ENCODE measurements at places on chromosomes 5 and 9. TPM values are rescaled to one million over a fixed set of nuclear protein-coding genes. Genes with fewer than 3 reads are reported as not detected.

The NRARP gene
- 163 TPM for total RNA-seq

The DNAJC21 gene
- 37.9 TPM for total RNA-seq

- no peak for DNase-seq
Observed at GRCh38 chr5:171954721-171955120, 51.7 kb downstream of the FBXW11 start.

DNA sequence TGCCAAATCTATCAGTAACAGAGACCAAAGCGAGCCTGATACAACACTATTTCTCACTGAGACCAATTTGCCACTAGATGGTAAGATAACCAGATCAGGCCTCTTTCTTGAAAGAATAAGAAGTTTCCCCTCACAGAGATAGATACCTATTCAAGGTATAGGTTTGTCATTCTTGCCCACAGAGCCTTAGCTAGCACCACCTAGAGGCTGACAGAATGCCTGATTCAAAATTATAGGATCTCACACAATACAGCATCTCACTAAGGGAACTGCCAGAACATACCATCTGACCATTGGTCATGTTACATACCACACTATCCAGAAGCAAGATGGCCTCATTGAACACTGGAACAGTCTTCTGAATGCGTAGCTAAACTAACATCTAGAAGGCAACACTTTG lies 166.6 kb upstream of the HCN1 start:
- no peak for DNase-seq

DNA sequence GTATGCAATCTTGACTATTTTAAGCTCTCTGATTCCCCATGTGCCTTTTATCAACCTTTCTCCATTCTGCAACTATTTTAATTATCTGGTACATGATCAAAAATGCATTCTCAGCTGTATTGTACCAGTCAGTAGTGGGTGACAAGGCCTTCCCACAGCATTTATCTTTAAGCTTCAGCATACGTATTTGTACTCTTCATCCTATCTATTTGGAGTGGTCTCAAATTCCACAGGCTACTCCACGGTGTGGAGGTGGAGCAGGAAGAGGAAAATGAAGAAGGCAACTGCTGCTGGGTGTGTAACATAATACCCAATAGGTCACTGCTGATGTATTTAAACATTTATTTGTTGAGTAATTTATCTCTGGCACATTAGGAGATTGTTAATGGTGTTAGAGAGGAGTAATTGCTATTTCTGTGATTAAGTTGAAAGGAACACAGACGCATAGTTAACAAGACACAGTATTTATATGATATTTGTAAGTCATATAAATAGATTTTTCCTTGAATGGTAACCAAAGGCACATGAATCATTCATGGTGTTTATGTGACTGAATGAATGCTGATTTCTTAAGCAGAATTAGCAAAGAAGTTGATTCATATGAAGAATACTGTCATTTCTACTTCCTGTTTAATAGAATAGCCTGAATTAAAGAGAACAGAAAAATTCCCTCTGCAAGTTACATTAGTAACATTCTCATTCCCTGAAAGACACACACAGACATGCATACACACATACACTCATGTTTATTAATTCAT lies 153.8 kb upstream of the NR3C1 start:
- no peak for DNase-seq

DNA sequence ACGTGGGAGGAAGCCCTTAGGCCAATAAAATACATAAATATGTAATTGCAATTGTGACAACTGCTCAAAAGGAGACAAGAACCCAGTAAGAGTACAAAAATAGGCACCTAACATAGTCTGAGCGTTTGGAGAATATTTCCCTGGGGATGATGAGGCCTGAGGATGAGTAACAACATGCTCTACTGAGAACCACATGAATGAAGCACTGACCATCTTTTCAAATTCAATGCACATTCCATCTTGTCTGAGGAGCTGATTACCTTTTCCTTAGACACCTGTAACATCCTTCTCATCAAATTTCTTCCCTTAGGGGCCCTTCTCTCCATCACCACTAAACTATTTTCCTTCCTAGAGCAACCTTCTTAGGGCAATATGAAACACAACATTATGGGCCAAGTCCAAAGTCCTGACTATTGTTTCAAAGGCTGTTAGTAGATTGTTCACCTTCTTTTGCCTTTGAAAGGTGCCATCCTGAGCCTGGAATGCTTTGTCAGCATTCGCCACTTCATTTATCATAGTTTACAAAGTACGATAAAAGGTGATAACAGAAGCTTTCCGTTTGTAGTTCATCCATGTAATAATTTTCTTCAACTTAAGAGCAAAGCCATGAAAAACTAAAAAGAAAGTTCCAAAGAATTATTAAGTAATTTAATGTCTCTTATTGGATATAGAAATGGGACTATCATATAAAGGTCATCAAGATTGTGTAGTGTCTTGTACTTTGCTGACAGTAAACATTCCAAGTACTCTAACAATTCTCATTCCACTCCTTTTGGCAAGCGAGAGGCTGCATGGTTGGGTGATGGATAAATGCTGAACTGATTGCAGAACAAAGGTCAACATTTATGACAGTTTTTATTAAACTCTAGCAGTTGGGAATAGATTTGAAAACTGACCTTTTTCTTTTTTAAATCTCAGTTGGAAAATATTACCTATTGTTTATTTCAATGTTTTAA lies 471.3 kb downstream of the PDE4D start:
- DNase-seq: no peak

- no peak for DNase-seq
Observed at GRCh38 chr9:127767909-127768331, 10.5 kb downstream of the SH2D3C start.

GRCh38 chr5:36230151-36230790 lies 11.5 kb downstream of the NADK2 start:
- no peak for DNase-seq

DNA sequence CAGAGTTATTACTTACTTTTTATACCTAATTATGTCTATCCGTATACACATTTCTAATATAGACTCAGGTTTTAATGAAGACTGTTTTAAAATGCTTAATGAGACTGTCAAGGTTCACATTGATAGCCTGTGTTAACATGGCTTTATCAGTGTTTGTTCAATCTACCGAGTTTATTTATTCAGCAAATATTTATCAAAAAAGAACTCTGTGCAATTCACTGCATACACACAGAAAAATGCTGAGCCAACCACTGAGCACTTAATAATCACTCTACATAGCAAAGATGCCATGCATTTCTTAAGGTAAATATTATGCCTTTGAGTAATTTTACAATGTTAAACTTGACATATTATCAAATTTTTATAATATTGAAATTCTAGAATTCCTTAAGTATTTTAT lies 428.2 kb downstream of the ANXA1 start:
- no peak for DNase-seq
